Activated CD4-positive, alpha-beta T cell treated with anti-CD3 and anti-CD28 coated beads, Interleukin-2, Interleukin-4, amounts not matched to agents 100 ng/mL and 50 ng/mL, durations not matched to agents 16 hours and 8 hours (primary cell): ENCODE measurements at places on chromosomes 16 and 17.
A peak's percentile ranks its signal among the peaks of the same experiment; 100 is the strongest.

DNA sequence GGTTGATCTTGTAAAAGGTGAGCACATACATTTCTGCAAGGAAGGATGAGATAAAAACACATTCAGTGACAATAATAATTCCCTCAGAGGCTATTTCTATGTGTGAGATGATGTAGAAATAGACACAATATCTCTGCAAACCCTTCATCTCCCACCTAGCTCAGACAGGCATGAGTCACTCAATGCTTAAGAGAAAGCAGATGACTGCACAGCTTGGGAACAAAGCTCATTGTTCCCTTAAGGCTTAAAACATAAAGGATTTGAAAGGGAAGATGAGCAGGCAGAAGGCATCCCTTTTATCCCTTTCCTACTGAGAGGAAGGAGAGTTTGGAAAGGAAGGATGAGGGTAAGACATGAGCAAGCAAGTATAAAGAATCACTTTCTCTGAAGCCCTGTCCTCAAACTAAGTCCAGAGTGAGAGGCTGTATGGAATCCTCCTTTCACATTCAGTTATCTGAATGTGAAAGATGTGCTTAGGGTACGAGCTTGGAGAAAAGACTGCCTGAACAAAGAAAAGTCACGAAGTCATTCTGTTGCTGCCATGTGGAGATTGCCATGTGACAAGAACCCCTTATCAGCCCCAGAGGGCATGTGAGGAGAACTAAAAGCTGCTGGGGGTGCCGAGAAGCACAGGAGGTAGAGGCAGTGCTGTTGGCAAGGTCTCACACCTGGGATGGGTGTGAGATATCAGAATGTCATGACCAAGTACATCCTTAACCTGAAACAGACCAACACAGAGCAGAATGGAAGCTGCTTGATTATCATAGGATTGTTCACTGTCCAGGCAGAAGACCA is 58.2 kb downstream of the CNTNAP4 start:
- DNase-seq: no peak

DNA sequence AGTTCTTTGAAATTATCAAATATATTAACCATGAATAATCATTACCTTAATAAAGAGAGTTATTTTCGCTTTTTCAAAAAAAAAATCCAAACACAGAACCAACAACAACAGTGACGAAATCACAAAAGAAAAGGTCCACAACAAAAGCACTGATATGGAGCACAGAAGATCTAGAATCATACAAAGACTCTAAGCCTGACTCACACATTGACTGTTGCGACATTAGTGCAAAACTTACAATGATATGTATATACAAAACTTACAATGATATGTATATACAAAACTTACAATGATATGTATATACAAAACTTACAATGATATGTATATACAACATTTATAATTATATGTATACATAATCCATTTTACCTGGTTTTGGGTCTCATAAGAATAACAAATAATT is 117.7 kb downstream of the USP22 start:
- DNase-seq: no peak

- DNase-seq: no peak
Observed at GRCh38 chr16:17372386-17372785, 98.4 kb downstream of the XYLT1 start.

DNA sequence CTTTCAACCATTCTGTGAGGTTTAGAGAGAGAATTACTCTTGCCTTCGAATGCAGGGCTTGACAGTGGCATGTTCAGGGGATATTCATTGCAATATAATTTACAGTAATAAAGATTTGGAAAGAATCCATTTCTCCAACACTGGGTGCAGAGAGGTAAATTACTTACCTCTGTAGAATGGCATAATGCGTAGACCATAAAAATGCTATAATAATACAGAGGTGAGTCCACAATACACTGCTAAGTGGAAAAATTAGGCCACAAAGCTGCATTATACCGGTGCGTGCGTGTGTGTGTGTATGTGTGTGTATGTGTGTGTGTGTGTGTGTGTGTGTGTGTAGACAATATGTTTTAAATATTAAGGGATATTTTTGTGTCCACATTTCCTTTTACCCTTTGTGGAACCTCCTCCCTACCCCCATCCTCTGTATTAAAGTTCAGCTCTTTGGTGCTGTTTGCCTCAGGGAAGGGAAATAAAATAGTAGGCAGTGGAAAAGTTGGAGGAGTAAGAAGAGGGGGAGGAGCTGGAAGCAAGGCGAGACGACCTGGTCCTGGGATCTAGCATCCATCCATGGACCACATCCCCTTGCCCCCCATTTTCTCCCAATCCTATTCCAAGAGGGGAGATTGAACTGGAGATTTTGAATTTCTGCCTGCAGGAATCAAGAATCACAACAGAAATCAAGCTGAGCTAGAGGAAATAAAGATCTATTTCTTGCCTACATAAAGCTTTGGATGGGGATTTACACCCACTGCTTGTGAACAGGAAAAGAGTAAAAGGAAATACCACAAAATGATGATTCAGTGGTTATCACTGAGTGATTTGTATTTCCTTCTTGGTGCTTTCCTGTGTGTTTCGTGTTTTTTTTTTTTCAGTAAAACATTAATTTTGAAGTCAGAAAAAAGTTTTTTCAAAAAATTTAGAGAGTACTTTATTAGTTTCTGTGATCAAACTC is 124.8 kb downstream of the RGS9 start:
- DNase-seq: peak; percentile 58

- DNase-seq: peak; percentile 58
Observed at GRCh38 chr17:40610359-40610758, 37.3 kb downstream of the SMARCE1 start.

DNA sequence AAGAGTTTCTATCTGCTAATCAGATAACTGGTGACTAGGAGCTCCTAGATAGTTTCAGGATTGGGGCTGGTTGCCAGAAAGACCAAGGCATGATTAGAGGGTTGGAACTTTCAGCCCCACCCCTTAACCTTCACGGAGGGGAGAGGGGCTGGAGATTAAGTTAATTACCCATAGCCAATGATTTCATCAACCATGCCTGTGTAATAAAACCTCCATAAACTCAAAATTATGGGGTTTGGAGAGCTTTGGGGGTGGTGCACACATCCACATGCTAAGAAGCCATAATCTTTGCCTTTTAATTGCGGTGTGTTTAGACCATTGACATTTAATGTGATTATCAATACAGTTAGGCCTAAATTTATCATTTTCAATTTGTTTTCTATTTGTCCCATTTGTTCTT is 161.7 kb downstream of the CDK5R1 start:
- no peak for DNase-seq

GRCh38 chr17:5694551-5694950 is 110.2 kb upstream of the NLRP1 start:
- DNase-seq: no peak

DNA sequence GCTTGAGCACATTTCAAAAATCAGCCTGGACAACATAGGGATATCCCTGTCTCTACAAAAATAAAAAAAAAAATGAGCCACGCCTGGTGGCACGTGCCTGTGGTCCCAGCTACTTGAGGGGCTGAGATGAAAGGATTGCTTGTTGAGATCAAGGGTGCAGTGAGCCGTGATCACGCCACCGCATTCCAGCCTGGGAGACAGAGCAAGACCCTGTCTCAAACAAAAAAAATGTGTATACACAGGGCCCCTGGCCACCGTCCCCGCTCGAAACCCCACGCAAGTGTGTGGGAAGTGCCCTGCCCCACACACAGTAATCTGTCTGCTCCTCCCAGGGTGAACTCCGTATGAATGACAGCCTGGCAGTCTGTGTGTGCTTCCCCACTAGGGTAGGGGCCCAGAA is 93.0 kb upstream of the RPL38 start:
- no peak for DNase-seq

DNA sequence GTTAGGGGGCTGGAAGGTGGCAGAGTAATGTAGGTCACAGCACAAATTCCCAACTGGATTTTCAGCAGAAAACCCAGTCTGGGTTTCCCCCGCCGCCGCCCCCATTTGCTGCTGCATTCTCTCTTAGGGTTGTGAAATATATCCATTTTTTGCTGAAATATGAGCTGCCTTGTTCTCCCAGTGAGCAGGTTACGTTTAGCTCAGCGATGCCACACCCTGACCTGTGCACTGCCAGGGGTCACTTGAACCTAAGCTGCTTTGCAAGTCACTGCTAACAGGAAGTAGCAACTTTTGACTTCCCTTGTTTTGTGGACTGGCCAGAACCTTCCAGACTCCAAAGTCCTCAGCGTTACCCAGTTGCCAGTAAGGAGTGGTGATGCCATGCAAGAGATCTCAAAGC is 274.1 kb downstream of the CPPED1 start:
- no peak for DNase-seq

DNA sequence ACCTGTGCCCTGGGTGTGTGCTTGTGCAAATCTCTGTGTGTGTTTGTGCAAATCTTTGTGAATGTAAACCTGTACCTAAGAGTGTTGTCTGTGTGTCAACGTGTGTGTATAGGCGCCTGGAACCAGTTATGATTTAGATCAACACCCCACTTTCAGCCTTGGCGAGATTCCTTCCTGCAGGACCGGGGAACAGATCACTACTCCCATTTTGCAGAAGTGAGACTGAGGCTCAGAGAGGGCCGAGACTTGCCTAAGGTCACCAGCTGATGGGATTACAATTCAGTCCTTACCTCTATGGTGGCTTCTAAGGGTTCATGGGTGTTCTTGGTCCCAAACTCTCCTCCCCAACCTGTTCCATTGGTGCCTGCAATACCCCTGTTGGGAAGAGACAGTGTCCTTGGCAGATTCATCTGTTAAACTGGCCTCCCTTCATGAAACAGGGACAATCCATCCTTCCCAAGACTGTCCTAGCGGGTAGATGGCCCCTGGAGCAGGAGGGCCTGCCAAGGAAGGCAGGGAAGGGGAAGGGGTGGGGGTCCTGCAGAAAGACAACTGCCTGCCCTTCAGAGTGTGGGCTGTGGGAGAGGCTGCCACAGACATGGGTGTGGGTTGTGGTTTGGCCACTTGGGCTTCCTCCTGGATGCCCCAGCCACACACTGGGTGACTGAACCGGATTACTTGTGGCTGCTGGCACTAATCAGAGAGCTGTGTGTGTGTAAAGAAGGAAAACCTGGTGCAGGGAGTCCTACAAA is 6.9 kb upstream of the MAPK7 start:
- no peak for DNase-seq

DNA sequence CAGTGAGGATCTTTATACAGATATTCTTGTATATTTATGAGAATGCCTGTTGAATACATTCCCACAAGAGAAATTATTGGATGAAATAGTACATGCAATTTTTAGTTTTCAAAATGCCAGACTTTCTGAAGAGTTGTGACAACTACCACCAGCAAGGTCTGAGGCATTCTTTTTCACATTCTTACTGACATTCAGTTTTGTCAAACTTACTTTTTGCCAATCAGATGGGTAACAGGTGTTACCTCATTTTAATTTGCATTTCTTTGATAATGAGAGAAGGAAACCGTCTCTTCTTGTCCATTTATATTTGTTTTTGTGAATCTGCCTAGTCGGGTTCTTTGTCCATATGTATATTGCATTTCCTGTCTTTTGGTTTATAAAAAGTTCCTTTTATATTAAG is 24.3 kb downstream of the NOL11 start:
- no peak for DNase-seq

DNA sequence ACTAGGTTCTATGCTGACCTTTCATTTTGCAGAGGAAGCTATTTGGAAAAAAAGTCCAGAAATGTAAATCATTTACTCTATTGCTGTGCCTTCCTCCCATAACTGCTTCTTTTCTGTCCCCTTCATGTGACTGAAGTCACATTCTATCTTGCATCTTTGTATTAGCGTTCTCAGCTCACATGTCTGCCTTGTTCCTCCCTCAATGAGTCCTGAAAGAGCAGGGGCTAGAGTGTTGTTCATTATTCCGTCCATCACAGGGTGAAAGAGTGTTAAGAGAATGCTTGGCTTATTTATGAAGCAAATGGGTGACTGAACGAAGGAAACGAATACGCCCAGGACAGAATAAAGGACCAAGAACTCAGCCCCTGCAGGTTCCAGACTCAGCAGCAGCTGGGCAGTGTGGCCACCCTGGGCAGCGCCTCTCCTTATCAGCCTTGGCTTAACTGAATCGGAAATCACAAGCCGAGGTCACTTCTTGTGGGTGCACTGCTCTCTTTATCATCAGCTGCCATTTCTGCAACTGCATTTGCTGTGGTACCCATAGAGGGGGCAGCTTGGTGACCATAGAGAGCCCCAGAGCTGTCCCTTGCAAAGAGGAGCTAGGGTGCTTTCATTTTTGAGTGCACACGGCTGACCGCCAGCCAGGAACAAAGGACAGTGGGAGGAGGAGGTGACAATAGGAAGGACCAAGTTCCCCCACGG is 1.8 kb upstream of the PIK3R6 start:
- DNase-seq: no peak
